Thyroid gland (tissue), 4 donors: ENCODE measurements at places on chromosomes 1 and 21. TPM values are rescaled to one million over a fixed set of nuclear protein-coding genes. Genes with fewer than 3 reads are reported as not detected.

SPRR2F gene
- not detected for total RNA-seq

LRRC39 gene
- 2.6 TPM for total RNA-seq

CTTNBP2NL gene
- 20.4 TPM for total RNA-seq

NAV1 gene
- total RNA-seq = 13.3 TPM

S100A16 gene
- 104 TPM for total RNA-seq

TAL1 gene
- total RNA-seq = 11.7 TPM

S100A2 gene
- total RNA-seq = 4.1 TPM
